RWPE2 (cell line): ENCODE measurements at places on chromosomes 5 and 9.

- no peak for DNase-seq
Measured at GRCh38 chr9:2790466-2790865, 53.4 kb downstream of the PUM3 start.

DNA sequence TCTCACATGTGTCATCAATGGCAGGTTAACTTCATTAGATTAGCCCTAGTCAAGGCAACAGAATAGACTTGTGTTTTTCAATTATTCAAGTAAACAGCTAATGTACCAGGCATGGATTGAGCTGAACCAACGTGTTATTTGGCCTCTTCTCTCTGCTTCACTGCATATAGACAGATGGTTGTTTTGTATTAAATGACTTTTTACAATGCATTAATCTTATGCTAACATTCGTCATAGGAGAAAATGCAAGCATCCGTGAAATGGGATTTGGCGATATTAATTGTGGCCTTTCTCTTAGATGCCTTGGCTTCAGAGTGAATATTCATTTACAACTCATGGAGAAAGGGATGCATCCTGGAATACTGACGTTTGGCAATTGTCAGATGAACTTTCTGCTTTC, 208.0 kb downstream of the KCTD16 start:
- no peak for DNase-seq

- no peak for DNase-seq
Measured at GRCh38 chr9:129023036-129023907, 4.9 kb downstream of the SH3GLB2 start.

DNA sequence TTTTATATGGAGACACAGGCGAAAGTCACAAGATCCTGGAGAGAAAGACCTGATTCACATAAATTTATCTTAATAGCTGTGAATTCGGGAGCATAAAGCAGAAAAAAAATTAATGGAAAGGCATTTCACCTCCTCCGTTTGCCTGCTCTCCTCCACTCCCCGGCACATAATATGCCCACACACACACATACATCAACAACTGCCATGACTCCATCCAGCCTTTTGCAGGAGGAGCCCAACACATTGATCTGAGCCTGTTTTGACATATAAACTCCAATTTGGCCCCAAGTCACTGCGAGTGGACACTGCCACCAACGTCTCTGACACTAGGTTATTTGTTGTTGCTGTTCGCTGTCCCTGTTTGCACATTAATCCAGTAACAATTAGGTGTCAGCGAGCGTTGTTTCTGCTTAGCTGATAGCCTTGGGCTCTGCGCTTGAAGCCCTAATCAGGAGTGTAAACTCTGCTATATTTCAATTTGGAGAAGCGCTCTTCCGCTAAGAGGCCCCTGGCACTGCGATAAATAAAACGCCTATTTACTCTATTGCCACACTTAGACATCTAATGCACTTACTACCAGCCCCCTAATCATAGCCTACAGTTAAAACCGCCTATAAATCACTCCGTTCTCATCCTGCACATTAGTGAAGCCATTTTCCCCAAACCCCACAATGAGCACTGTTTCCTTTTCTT, 195.8 kb upstream of the TBCA start:
- DNase-seq, result no peak

DNA sequence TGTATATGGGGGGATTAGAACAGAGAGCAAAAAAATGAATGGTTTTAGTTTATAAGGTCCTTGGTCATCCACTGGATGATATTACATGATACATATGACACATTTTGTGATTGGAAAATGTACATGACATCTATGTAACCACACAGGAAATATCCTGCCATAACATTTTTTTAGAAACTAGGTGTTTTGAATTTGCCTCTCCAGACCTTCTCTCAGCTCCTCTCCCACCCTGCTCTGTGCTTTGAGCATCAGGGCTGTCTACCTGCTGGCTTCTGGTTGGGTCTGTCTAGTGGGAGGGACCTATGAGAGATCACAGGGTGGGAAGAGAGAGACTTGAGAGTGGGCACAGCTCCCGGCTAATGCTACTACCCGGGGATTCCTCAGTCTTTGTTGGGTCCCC, 24.4 kb downstream of the AKNA start:
- DNase-seq, result no peak

- DNase-seq, result no peak
Measured at GRCh38 chr5:50564079-50564478, 102.4 kb upstream of the PARP8 start.

- DNase-seq, result no peak
Measured at GRCh38 chr9:123922911-123923310, 7.0 kb downstream of the DENND1A start.

GRCh38 chr5:140996060-140996459, 29.8 kb downstream of the PCDHAC2 start:
- no peak for DNase-seq

- DNase-seq, result no peak
Measured at GRCh38 chr5:173320259-173320658, 8.0 kb downstream of the STC2 start.

DNA sequence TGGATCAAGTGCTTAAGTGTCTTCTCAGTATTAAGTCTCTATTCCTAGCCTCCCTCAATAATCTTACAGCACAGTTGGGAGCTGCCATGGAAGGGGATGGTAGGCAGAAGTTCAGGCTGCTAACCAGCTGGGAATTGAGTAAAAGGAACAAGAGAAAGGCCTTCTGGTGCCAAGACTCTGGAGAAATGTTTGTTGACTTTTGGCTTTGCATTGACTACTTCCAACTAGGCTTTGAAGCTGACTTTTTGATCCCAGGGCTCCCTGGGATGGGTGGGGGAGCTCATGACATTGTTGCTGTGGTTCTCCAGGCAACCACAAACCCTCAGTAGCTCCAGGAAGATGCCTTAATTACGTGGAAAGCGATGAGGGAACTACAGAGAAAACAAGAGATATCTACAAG, 85.2 kb upstream of the HTR4 start:
- no peak for DNase-seq

DNA sequence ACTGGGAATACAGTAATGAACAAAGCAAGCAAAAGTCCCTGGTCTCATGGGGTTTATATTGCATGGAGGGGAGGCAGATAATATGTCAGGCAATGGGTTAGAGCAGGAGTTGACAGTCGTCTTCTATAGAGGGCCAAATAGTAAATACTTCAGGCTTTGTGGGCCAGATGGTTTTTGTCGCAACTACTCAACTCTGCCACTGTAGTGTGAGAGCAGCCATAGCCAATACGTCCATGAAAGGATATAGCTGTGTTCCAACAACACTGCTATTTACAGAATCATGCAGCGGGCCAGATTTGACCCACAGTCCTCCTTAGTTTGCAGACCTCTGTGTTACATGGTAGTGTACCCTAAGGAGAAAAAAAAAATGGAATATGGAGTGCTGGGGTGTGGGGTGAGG, 25.5 kb downstream of the MAST4 start:
- no peak for DNase-seq

GRCh38 chr9:100426189-100426529, 784 bp upstream of the MSANTD3 start:
- DNase-seq, result no peak

GRCh38 chr9:99466104-99466503, 244.0 kb downstream of the SEC61B start:
- DNase-seq, result no peak

GRCh38 chr5:133229931-133230664, 178.3 kb downstream of the HSPA4 start:
- DNase-seq, result no peak

DNA sequence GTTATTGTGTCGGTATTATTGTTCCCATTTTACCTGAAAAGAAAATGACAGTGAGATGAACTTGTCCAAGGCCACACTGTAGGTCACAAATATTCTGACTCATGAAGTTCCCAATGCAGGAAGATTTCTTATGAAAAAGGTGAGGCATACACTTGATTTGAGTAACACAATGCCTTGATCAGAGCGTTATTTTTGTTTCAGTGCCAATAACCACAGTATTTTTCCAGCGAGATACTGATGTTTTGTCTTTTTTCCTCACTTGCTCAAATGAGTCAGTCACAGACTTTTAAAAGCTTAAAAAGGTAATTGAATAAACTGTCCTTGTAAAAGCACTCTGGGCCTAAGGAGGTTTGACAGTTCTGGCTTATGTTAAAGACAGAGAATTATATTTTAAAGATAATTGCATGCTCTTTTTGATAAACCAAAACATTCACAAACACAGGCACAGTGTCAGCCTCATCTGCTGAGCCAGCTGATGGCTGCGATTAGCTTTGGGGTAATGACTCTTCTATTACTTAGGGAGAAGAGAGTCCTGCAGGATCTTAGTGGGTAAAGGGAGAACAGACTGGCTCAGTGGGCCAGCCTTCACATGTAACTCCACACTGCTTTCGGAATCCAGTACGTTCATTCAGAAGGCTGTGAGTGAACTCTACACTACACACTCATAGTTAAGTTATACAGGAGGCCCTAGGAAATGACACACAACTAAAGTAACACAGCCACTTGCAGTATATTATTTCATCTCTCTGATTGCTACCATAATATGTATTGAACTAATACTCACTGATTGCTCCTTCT, 165.5 kb upstream of the CD180 start:
- DNase-seq, result no peak

GRCh38 chr5:65065001-65065511, 296.3 kb downstream of the CWC27 start:
- no peak for DNase-seq

DNA sequence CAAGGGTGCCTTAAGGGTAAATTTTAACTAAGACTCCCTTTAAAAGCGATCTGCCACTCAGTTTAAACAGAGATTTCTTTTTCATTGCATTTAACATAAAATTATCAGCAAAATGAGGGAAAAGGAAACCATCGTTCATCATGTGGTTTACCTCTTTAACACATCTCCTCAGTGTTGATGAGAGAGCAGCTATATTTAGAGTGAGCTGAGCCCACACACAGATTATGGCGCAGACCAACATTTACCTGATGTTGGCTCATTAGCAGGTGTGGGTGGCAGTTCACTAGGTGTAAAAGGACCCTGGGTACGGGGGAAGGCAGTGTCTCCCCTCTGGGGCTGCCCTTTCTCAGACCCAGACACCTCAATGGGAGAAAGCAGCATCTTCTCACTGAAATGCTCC, 149.8 kb downstream of the ENTREP1 start:
- no peak for DNase-seq

- DNase-seq, result no peak
Measured at GRCh38 chr9:8208465-8208864, 408.9 kb upstream of the DMAC1 start.

DNA sequence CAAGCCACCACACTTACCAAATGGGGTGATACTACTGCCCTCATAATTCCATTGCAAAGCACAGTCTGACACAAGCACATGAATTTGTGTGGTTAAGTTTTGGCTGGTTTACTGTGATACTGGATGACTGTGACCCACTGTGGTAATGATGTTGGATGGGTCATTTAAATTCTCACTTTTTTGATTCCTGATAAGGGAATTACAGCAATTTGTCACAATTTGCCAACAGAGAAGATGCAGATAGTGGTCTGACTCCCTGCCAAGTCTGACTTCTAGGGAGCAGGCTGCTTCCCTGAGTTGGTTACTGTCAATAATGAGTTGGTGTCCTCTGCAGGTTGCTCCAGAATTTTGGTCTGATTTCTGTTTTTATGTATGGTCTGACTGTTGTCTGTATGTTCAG, 731.9 kb downstream of the MTRR start:
- DNase-seq, result no peak

DNA sequence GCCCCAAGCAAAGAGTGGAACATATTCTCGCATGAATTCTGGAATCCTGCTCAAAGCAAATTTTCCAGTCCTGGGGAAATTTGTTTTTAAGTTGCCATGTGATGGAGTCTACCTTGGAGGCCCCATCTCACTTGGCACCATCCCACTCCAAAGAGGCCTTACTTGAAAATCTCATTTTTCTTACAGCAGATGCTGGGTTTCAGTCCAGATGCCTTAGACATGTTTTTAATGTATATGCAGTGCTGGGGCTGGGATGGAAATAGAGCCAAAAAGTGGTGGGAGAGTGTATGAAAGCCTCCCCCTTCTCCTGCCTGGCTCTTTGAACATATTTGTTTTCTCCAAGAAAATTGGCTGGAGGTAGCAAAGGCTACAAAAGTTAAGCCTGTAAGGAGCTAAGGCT, 493.7 kb downstream of the ENC1 start:
- DNase-seq, result no peak

GRCh38 chr5:136957428-136957827, 541.7 kb downstream of the SPOCK1 start:
- no peak for DNase-seq

- no peak for DNase-seq
Measured at GRCh38 chr9:5113523-5113922, 71.9 kb downstream of the INSL6 start.

- DNase-seq, result no peak
Measured at GRCh38 chr5:113081091-113081839, 104.7 kb downstream of the DCP2 start.

GRCh38 chr5:129591508-129592160, 131.5 kb downstream of the ADAMTS19 start:
- DNase-seq, result no peak

DNA sequence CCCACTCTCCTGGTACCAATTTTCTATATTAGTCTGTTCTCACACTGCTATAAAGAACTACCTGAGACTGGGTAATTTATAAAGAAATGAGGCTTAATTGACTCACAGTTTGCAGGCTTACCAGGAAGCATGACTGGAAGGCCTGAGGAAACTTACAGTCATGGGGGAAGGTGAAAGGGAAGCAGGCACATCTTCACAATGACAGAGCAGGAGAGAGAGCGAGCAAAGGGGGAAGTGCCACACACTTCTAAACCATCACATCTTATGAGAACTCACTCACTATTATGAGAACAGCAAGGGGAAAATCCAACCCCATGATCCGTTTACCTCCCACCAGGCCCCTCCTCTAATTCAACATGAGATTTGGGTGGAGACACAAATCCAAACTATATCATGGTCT, 72.2 kb downstream of the ATG10 start:
- DNase-seq, result no peak

DNA sequence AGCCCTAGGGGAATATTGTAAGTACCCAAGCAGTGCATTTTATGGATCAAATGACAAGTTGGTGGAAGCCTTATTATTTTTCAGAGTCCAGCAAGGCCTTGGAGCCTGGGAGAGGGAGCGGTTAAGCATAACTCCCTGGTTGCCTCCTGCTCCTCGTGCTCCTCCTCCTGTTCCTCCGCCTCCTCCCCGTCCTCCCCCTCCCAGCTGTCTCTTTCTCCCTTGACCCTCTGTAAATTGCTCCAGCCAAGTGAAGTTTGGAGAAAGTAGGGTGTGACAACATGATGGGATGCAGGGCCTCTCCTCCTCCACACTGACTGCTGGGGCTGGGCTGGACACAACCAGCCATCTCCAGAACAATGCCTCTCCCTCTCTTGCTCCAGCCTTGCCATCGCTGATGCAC, 586.9 kb downstream of the CCDC171 start:
- DNase-seq, result no peak

- peak; percentile 68 for DNase-seq
Measured at GRCh38 chr5:133825631-133826289, 142.7 kb downstream of the C5orf15 start.

GRCh38 chr5:78016863-78017529, 240.9 kb upstream of the TBCA start:
- DNase-seq, result no peak
